ENCODE measurements at places on chromosomes 6 and 20.

DNA sequence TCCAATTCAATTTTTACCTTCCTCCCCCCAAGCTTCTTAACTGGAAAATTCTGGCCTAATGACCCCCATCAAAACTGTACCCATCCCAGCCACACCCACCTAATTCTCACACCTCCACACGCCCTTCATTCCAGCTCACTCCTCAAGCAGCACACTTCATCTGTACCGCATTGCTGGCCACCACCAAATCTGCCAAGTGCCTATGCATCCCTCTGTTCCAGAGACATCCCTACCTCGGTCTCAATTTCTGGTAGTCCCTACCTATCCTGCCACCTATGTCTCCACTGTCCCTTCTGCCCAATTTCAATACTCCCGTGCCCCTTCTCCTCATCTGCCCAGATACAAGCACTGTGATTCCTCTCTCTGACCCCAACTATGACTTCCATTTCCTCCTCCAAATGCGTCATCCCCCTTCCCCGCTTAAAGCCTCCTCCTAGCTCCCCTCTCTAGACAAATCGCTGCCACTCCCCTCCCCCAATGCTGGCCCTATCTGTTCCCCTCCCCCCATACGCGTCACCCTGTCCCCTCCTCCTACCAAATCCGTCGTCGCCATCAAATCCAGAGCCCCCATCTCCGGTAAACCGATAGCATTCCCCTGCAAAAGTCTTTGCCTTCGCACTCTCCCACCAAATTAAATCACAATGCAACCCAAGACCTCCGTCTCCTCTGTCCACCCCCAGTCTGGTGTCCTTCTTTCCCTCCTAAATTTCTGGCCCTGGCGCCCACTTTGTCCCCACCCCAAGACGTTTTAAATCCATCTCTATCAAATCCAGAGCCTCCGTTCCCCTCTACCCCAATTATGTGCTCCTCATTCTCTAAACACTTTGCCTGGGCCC is 1.2 kb downstream of the MTCH1 start:
- no peak for DNase-seq

DNA sequence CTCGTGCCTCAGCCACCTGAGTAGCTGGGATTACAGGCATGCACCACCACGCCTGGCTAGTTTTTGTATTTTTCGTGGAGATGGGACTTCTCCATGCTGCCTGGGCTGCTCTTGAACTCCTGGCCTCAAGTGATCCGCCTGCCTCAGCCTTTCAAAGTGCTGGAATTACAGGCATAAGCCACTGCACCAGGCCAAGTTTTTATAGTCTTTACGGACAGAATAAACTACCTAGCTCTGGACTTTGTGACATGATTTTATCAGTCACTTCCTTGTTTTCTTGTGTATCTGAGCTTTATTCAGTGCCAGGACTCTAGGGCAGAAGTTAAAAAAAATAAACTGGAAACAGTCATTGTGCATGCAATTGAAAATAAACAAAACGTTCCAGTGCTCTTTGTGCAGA is 46.7 kb upstream of the RALGAPA2 start:
- DNase-seq, result no peak

GRCh38 chr6:1081551-1082284 is 230.2 kb upstream of the FOXQ1 start:
- DNase-seq, result no peak

GRCh38 chr20:36601540-36601939 is 4.0 kb upstream of the RAB5IF start:
- DNase-seq, result no peak

DNA sequence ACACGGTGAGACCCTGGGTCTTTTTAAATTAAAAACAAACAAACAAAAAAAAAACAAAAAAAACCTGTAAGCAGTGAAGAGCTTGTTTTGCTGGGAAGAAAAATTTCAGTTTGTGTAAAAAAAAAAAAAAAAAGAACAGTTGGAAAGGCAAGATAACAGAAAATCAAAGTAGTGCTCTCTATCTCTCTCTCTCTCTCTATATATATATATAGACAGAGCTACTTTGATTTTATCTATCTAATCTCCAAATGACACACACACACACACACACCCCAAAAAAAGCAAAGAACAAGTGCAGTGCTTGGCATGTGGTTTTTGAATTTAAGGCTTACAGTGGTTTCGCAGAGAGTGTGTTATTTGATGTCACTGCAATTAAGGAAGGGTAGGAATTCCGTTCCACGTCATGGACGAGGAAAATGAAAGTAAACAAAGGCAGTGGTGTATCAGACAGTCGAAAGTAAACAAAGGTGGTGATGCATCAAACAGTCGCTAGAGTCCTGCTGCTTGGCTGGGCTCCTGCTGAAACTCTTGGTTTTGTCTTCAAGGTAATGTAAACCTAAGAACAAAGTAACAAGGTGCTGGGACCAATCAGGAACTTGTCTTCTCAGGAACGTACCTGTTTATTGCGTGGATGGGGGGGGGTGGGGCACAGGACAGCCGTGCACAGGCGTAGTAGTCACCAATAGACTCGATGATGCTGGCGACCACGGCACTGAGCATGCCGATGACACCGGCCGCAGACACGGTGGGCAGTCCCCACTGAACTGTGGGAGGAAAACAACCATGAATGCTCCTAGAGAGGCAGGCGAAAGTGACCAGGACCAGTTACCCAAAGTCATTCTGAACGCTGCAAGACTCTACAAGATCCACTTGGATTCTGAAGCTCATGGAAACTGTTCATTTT is 131.8 kb downstream of the SLC23A2 start:
- DNase-seq, result no peak

DNA sequence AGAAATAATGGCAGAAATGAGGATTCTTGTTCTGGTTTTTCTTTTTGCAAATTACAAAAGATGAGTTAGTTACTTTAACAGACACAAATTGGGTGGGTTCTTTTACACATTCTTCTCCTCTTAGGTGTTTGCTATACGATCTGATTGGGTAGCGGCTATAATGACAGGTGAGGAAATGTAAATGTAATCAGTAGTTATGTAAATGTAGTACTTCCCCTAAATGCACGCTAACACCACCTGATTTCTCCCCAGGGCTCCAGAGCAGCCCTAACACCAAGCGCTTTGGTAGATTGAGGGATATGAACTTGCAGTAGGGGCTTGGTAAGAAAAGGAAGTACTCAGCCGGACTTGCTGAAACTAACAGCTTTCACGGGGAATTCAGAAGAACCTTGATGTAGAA is 499.4 kb upstream of the NOX3 start:
- no peak for DNase-seq

- no peak for DNase-seq
Observed at GRCh38 chr6:32411566-32412327, 4.8 kb upstream of the BTNL2 start.

- DNase-seq, result no peak
Observed at GRCh38 chr20:11445161-11445560, 472.5 kb upstream of the BTBD3 start.

- peak; percentile 6 for DNase-seq
Observed at GRCh38 chr6:45714741-45715507, 300.7 kb downstream of the CLIC5 start.

- DNase-seq, result no peak
Observed at GRCh38 chr20:22821081-22821727, 213.9 kb upstream of the SSTR4 start.

DNA sequence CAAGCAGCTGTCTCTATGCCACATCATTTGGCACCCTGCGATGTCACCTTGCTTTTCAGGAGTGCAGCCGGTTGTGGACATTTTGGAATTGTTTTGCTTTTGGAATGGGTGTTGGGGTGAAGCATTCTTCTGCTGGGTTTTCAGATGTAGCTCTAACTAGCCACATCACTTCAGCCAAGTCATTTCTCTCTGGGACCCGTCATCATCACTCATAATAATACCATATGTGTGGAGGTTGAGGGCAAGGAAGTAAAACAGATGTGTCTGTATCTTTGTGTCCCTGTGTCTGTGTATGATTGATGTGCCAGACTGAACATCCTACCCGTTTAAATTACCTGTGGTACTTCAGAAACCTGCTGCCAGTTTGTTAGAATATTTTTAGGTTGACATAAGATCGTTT is 49.5 kb upstream of the TULP4 start:
- no peak for DNase-seq

GRCh38 chr20:10848810-10849370 is 175.1 kb upstream of the JAG1 start:
- DNase-seq, result no peak

GRCh38 chr6:149855040-149855654 is 9.0 kb downstream of the LRP11 start:
- DNase-seq, result no peak

- DNase-seq, result no peak
Observed at GRCh38 chr6:129342243-129342642, 367.7 kb downstream of the ARHGAP18 start.

- DNase-seq, result no peak
Observed at GRCh38 chr6:23568292-23568691, 557.7 kb upstream of the NRSN1 start.

GRCh38 chr6:35165630-35166071 is 24.5 kb upstream of the TCP11 start:
- DNase-seq, result no peak

DNA sequence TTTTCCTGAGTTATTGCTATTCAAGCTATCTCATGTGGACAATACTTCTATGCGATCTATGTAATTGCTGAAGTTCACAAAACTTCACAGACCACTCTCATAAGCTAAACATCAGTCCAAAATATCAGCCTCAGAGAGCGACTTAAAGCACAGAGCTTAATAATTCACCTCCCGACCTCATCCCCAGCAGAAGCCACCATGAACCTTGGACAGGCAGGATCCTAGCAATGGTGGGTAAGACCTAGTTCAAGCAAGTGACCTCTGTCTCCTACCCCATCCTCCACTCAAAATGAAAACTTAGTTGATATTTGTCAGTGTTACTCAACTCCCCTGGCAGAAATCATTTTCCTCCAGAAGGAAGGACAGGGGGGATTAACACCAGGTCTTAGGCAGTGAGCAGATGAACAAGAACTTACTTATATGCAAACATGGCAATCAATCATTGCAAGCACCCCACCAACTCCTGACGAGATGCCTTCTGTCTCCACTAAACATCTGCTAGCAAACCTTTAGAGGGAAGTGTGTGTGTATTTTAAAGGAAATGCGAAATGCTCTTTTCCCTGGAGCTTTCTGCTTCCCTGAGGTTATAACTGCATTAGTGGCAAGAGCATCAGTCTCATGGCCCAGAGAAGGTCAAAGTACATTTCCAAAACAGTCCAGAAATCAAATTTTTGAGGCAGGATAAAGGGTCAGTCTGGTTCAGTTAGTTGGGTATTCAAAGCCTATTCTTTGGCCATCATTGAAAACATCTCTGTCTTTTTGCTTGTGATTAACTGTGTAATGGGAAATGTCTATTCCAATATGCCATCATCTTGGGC is 90.0 kb downstream of the SLC22A23 start:
- peak; percentile 19 for DNase-seq

DNA sequence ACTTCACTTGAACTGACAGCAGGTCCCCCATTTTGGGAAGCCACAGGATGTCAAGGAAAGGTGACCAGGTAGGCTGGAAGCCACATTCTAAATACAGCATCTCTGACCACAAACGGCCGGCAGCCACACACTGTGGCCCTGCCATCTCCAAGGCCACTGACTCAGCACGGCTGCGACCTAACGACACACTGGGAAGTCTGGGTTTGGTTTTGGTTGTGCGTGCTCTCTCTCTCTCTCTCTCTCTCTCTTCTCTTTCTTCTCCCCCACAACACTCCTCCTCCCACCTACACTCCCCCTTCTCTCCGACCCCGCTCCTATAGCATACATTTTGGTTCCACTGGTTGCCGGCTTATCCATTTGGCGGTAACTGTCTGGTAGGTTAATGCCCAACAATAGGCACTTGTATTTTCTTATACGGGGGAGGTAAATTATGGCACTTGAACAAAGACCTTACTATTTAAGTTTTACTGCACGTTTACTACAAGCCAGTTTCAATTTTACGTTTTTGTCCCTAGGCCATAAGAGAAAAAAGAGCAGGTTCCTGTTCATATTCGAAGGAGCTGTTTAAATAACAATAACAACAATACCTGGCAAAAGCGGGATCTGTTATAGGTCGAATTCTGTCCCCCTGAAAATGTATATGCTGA is 103.6 kb downstream of the GMDS start:
- no peak for DNase-seq

- DNase-seq, result no peak
Observed at GRCh38 chr20:50743087-50743486, 11.7 kb downstream of the PARD6B start.

GRCh38 chr6:135093578-135093977 is 39.0 kb upstream of the HBS1L start:
- DNase-seq, result no peak

GRCh38 chr6:64712606-64713005 is 994.4 kb downstream of the EYS start:
- DNase-seq, result no peak

- no peak for DNase-seq
Observed at GRCh38 chr6:4905826-4906225, 98.0 kb downstream of the RPP40 start.

- DNase-seq, result no peak
Observed at GRCh38 chr20:8527998-8528723, 396.1 kb downstream of the PLCB1 start.

DNA sequence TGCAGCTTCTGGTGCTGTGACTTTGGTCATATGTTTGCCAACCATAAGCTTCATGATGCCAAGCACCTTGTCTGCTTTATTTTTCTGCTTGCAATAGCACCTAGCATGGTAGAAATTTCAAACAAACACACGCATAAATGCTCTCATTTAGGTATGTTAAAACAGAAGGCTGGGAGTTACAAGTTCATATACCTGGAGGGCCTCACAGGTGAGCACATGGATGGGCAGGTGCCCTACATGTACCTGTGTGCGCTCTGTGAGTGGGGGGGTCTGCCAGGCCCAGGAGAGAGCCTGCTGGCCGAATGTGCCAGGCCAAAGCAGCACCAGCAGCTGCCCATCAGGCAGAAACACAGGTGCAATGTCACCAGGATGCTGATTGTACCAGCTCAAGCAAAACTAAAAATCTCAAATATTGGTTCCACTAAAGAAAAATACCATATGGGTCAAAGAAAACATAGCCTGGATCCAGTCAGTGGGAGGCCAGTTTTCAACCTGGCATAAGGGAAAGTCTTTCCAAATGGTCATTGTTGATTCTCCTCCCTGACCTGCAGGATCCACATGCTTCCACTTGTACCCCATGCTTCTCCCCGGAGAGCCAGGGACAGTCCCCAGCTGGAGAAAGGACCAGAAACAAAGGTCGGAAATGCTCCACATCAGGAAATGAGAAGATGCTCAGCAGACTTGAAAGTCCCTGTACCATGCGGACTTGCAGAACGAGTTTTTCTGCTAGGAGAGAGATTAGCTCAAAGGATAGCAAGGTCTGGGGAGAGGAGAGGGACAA is 7.2 kb upstream of the PFDN4 start:
- DNase-seq, result no peak

- peak; percentile 5 for DNase-seq
Observed at GRCh38 chr6:137571854-137572253, 77.7 kb upstream of the OLIG3 start.

DNA sequence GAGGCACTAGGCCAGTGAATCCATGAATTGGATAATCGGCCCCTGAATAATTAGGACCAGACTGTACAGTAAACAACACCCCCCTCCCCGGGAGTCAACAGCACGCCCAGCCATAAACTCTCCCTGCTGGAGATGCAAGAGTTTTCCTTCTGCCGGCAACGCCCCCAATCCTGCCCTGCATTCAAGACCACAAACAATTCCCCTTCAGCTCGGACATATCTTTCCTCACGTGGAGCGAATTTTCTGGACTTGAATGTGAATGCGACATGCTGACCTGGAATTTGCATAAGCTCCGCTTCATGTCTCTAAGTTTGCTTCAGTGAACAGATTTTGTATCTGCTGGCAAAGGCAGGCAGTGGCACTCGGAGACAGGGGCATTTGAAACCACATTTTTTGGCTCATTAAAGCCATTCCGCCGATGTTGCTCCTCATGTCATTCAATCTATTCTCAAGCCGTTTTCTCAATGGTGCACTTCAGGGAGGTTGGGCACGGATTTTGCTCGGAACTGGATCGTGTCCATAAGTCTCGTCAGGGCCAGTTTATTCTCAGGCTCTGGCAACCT is 38.0 kb upstream of the GMPR start:
- peak; percentile 8 for DNase-seq

All from NCI-H2171 (cell line).